Thyroid gland (tissue), 4 donors: ENCODE measurements at places on chromosomes 11 and 22.

- DNase-seq: no peak
Observed at GRCh38 chr11:2173150-2173693, 1.6 kb upstream of the TH start.

DNA sequence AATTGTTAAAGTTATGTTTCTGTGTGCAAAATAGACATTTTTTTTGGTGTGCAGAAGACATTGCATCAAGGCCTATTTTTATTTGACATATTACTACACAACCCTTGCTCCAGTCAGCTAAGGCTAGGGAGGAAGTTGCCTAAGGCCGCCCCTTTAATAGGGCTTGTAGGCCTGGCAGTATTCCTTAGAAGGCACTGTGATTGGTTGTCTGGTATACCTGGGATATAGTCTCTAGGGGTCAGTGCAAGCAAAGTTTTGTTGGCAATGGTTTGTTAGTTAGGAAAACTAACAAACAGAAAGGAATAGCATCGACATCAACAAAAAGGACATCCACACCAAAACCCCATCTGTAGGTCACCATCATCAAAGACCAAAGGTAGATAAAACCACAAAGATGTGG lies 16.9 kb downstream of the CCDC15 start:
- DNase-seq: no peak

GRCh38 chr11:95089620-95090542 lies at the start of gene ENDOD1:
Gene ENDOD1, plus strand, starts transcription at chr11:95089846. Its CDS starts 82 bp downstream, at chr11:95089928.
- DNase-seq: peak; percentile 81

- no peak for DNase-seq
Observed at GRCh38 chr11:1449490-1450243, 36.9 kb downstream of the MOB2 start.

- no peak for DNase-seq
Observed at GRCh38 chr11:70577948-70578347, 179.6 kb downstream of the CTTN start.

DNA sequence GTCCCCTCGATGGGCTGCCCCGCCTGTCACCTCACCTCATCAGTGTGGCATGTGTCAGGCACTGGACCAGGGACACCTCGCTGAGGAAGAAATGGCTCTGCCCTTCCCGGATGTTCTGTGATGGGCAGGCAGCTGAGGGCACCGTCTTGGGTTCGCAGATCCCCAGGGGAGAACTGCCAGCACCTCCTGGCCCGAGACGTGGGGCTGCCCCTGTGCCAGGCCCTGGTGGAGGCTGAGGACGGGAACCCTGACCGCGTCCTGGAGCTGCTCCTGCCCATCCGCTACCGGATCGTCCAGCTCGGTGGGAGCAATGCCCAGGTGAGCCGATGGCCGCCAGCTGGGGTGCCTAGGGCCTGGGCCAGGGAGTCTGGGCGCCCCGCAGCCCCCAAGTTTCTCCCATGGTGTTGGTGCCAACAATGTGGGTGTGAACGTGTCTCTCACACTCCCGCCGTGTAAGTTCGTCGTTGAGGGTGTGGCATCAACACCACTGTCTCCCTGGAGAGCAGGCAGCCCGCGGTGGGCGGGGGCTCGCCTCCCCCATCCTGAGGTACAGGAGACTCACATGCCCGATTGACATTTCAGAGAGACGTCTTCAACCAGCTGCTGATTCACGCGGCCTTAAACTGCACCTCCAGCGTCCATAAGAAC lies 7.3 kb upstream of the GTSE1 start:
- no peak for DNase-seq
